Pulmonary artery endothelial cell (primary cell): ENCODE measurements at places on chromosomes 6 and 20.
A peak's percentile ranks its signal among the peaks of the same experiment; 100 is the strongest.

DNA sequence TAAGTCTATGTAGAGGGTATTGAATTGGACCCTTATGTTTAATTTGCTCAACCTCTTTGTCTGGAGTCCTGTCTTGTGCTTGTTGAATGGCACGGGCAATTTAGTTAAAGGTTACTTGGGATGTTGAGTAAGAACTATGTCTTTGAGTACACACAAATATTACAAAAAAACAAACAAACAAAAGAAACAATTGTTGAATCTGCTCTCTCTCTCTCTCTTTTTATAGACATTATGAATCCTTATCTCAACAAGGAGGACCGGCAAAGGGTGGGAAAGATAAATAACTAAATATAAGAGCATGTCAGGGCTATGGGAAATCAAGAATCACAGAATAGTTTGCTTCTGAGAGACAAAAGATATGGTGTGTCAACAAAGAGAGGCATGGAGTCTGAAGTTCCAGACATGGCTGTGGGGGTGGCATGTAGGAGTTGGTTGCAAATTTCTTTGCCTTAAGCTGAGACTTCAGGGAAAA lies 608.6 kb downstream of the UTRN start:
- DNase-seq: no peak

DNA sequence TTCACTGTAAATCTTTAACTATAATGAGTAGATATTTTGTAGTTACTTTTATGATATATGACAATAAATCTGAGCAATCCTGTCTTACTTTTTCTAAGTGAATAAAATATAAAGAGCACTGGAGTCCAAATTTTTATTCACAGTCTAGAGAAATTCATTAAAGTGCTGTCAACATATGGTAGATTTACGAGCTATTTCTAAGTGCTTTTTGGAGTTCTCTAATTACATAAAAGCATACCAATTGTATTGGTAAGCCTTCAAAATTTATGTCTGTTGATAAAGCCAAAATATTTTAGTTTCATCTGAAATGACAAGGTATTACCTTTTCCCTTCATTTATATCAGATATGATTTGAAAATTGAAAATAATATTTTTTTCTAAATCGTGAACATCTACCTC lies 75.4 kb downstream of the MAN1A1 start:
- no peak for DNase-seq

DNA sequence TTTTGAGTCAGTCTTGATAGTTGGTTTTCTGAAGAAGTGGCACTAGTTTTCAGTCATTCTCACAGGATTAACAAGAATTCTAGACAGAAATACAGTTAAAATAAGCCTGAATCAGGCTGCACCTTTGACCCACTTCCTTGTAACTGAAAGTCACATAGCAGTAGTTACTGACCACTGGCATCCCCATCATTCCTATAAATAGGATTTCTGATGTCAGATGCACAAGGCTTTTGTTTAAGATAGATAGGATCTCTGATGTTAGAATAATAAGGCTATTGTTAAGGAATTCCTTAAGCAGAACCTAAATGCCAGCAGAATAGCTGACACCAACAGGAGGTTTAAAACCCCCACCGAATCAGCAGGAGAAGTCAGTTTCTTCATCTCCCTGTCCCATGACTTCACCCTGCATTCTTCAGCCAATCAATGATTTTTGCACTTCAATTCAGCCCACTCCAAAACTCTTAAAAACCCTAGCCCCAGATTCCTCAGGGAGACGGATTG lies 30.6 kb upstream of the ZBTB24 start:
- peak; percentile 4 for DNase-seq

DNA sequence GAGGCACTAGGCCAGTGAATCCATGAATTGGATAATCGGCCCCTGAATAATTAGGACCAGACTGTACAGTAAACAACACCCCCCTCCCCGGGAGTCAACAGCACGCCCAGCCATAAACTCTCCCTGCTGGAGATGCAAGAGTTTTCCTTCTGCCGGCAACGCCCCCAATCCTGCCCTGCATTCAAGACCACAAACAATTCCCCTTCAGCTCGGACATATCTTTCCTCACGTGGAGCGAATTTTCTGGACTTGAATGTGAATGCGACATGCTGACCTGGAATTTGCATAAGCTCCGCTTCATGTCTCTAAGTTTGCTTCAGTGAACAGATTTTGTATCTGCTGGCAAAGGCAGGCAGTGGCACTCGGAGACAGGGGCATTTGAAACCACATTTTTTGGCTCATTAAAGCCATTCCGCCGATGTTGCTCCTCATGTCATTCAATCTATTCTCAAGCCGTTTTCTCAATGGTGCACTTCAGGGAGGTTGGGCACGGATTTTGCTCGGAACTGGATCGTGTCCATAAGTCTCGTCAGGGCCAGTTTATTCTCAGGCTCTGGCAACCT lies 38.0 kb upstream of the GMPR start:
- no peak for DNase-seq

- DNase-seq: no peak
Observed at GRCh38 chr20:51955756-51956155, 153.4 kb upstream of the SALL4 start.

- no peak for DNase-seq
Observed at GRCh38 chr20:56690531-56691175, 61.5 kb downstream of the TFAP2C start.

DNA sequence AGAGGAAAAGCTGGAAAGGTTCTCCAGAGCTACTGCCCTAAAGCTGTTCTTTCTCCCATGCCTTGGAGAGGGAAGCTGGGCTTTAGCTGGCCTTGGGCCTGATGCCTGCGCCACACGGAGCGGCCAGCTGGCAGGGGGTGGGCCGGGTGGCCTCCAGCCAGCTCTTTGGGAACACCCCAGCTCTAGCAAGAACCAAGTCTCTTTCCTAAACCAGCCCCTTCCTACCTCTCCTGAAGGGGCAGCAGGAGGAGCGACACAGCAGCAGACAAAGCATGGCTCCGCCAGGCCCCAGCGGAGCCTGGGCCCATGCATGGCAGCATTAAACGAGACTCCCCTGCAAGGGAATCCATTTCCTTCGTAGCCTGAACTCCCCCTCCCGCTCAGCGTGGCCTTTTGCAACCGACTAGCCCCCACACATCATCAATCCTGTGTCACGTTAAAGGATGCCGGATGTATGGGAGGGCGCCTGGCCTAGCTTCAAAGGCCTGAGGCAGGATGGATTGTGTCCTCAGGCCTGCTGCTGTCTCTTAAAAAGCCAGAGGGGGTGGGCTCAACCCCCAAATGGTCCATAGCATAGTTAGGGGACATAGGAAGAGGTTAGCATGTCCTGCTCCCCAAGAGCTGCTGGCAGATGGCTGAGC lies 14.0 kb downstream of the MRPS18A start:
- no peak for DNase-seq

GRCh38 chr6:144667532-144668503 lies 382.7 kb downstream of the UTRN start:
- DNase-seq: no peak

DNA sequence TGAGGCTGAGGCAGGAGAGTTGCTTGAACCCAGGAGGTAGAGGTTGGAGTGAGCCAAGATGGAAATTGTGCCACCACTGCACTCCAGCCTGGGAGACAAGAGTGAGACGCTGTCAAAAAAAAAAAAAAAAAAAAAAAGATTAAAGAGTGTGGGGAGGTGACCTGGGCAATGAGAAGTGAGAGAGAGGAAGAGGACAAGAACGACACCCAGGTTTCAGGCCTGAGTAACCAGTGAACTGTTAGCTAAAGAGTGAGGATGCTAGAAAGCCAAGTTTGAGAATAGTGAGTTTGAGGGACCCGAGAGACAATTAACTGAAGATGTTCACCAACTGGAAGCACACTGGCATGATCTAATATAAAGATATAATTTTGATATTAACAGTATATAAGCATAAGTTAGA lies 85.4 kb upstream of the TNFAIP3 start:
- no peak for DNase-seq

- DNase-seq: no peak
Observed at GRCh38 chr6:98137391-98137790, 697.0 kb upstream of the POU3F2 start.

- no peak for DNase-seq
Observed at GRCh38 chr6:16238963-16239797, 793 bp downstream of the GMPR start.

GRCh38 chr6:116616737-116617053 lies 416 bp downstream of the RSPH4A start:
- DNase-seq: no peak

GRCh38 chr6:39982720-39983119 lies 48.5 kb upstream of the MOCS1 start:
- no peak for DNase-seq

DNA sequence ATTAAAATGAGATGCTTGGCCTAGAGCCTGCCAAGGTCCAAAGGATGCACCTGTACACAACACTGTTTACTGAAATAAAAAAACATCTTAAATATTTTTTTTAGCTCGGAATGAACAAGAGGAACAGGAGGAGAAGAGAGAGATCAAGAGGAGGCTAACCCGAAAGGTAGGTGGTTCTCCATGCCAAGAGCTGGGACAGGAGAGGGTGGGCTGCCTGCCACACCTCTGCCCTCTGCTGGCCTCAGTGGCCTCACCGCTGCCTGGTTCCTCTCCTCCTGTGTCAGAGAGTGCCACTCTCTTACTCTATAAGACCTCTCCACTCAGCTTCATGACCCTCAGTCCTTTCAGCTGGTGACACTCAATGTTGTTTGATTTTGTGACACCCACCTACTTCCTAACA lies 50.2 kb downstream of the TBC1D7 start:
- no peak for DNase-seq

DNA sequence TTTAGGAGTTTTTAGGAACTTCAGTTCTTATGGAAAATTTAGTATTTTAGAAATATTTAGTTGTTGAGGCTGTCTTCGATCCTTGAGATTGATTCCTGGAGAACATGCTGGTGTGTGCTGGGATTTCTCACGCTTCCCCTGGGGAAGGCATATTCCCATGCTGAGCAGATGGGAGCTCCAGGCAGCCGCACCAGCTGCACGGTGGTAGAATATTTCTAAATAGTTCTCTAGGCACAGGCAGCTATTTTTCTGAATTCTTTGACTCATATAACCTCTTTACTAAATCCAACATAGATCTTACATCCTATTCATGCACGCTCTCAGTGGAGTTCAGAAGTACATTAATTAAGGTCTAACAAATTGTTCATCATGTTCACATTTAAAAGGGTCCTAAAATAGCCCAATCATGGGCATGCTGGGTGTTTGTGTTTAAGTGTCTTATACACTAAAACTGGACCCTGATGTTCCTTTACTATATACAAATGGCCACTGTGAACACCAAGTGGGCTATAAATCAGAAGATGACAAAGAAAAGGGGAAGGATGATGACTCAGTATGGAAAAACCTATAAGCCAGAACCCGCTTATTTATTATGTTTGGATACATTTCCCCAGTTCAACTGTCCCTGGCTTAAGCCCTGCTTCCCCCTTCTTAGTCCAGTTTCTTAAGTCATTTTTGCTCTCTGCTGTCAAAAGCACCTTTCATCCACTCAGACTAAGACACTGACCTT lies 138.5 kb downstream of the UST start:
- DNase-seq: no peak

- DNase-seq: no peak
Observed at GRCh38 chr20:60352017-60352416, 393.8 kb downstream of the CDH26 start.

DNA sequence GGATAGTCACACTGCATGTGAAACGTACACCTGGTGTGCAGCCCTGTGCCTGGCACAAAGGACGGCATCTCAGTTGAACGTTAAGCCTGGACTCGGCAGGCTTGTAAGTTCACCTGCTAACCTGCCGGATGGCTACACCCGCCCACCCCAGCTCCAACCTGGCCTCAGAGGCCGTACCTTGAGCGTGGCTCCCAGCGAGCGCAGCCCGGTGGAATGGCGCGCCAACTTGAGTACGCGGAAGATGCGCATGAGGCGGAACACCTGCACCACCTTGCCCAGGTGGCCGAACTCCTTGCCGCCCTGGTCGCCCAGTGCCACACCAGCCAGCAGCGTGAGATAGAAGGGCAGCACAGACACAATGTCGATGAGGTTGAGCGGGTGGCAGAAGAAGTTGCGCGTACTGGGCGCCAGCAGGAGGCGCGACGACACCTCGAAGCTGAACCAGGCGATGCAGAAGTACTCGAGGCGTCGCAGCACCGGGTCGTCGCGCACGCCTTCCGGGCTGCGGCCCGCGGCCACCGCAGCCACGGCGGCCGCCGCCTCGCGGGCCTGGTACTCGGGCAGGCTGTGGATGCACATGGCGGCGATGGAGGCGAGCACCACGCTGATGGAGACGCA lies 3.3 kb downstream of the KCNS1 start:
- no peak for DNase-seq

GRCh38 chr6:84466511-84466910 lies 239.1 kb upstream of the CEP162 start:
- DNase-seq: peak; percentile 50

DNA sequence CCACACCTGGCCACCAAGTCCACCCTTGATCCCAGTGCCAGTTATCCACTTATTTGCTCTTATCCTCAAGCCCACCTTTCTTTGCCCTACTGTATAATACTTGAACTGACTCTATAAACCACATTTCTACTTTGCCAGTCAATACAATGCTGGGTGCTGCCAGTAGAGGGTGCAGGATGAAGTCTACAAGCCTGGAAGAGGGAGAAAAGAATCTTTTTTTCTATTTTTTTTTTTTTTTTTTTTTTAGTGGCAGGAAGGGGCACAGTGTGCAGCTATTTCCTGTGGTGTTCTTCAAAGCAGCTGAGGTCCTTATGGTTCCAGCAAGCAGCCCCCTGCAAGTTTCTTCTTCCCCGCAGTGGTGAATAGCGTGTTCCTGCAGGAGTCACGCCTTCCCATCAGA lies 22.2 kb upstream of the GABRR1 start:
- DNase-seq: no peak

GRCh38 chr6:165910184-165910966 lies 247.3 kb upstream of the PDE10A start:
- DNase-seq: no peak

- DNase-seq: no peak
Observed at GRCh38 chr6:23659125-23659524, 466.9 kb upstream of the NRSN1 start.
